ENCODE measurements at places on chromosomes 7 and 10.

DNA sequence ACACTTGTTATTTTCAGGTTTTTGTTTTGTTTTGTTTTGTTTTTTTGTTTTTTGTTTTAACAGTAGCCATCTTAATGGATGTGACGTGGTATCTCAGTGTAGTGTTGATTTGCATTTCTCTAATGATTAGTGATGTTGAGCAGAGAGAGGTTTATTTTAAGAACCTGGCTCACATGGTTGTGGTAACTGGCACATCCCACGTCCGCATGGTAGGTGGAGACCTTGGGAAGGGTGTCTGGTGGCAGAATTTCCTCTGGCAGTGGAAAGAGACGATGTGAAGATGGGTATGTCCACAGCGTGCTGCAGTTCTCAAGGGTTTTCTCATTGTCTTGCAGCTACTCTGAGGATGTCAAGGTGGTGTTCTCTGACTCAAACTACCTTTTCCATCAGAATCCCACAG, 252.2 kb downstream of the GALNT17 start:
- no peak for DNase-seq

GRCh38 chr7:6320791-6321190, 48.4 kb upstream of the CYTH3 start:
- DNase-seq = no peak

DNA sequence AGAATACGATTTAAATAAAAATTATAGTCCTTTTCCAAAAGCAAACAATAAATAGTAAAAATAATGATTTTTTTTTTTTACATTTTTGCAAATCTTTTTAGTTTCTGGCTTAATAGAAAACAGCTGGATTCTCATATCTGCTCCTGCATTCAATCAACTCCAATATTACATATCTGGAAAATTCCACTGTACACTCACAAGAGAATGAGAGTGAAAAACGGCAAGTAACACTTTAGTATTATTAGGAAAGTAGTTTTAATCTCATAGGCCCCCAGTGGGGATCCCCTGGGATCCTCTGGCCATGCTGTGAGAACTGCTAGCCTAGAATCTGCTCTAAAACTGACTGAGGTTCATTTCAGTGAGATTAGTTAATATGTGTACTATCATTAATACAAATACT, 128.6 kb upstream of the LRRN3 start:
- DNase-seq = no peak

GRCh38 chr10:102705531-102705930, 8.7 kb downstream of the ARL3 start:
- DNase-seq = no peak

- no peak for DNase-seq
These were observed 2.5 kb upstream of the LAMB4 start for GRCh38 chr7:108132551-108133265.
